Activated effector memory CD4-positive, alpha-beta T cell treated with anti-CD3 and anti-CD28 coated beads, Interleukin-2, amount 50 U/mL, for 16 hours (primary cell): ENCODE measurements at places on chromosomes 4 and X.

DNA sequence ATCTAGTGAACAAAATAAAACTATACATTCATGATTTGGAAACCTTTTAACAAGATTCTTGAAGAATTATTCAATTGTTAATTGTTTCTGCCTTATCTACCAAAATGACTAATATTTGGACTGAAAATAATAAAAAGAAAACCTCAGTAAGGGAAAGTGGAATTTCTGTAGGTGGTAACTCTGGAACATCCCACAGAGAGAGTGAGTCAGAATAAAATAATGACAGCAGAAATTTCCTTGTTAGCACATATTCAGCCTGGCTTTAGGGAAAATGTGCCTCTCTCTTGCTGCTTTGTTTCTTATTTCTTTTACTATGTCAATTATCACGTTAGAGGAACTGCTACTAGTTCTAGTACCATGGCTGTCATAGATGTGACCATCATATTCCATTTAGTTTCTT, 421.5 kb upstream of the GNPDA2 start:
- DNase-seq = no peak

DNA sequence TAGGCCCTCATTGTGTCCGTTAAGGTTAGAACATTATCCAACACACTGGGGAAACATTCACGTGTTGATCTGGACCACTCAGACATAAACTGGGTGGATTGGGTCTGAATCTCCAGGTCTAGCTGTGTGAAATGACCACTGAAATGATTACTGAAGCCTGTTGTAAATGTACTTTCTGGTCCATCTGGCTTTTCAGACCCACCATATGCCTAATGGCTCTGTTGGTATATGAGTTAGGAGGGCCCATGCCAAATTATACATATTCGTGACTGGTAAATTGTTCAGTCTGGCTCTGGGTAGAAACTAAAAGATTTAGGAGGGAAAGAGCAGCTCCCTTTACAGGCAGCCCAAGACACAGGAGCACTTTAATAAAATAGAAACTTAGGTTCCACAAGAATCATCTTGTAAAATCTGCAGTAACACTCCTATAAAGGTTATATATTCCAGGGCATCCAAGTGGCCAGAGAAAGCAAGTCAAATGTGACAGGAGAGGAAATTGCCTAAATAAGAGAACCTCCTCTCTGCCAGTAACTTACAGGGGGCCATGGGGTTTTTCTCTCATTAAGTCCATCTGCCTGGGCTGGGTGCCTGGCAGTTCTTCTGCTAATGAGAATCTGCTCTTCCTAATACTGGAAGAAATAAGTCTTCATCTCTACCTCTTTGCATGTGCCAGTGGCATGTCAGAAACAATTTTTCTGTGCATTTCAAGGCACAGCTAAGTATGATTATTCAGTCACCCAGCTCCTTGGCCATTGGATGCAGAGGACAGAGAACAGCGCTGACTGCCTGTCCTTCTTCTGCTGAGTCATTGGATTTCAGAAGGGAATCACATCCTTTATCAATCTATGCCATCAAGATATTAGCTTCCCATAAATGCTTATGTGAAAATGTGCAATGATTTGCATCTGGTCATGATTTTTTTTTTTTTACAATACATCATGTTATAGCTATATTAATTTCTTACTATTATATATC, 112.6 kb downstream of the GLRA2 start:
- no peak for DNase-seq

DNA sequence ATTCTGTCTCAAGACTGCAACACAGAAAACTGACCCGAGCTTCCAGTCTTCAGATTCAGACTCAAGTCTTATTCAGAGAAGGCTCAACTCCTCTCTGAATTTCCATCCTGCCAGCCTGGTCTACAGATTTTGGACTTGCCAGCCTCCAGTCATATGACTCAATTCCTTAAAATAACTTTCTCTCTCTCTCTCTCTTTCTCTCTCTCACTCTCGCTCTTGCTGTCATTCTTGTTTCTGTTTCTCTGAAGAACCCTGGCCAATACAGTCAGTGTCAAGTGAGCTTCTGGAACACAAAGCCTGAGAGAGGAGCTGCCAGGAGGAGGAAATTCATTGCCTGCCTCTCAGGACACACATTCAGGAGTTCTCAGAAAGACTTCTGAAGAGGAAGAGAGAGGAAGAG, 154.9 kb downstream of the PARM1 start:
- no peak for DNase-seq

DNA sequence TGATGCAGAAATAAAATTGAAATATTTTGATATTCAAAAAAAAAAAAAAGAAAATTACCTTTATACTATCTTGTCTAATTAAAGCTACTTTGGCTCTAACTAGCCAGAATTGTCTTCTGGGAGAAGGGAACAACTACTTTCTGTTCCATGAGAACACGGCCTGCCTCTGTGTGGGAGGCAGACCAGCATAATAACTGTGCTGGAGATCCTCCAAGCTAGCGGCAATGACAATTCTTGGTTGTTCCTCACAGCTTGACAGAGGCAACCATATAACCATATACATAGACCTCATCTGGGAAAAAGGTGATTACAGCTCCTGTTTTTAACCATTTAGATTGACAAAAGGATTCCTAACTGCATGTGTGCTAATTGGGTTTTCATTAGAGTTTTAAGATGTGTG, 95.7 kb downstream of the RBMX2 start:
- DNase-seq = no peak

GRCh38 chr4:57442831-57443291, 332.7 kb upstream of the IGFBP7 start:
- DNase-seq = no peak

DNA sequence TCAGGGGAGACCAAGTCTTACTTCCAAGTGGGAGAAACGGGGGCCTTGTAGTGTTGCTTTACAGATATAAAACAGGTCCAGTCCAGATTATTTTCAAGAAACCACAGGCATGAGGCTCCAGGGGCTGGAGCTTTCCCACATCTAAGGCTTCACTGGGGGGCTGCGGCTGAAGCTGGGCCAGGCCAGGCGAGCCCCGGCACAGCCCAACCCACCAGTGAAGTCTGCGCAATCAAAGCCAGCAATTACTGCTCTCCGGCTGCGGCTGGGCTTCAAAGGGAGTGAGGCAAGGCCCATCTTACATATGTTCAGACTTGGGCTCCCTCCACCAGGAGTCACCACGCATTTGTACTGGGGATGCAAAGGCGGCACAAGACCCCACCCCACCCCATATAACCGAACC, 61.7 kb downstream of the HADH start:
- DNase-seq = no peak

GRCh38 chr4:71027611-71028010, 34.2 kb downstream of the DCK start:
- DNase-seq = no peak

- no peak for DNase-seq
These were observed 25.7 kb downstream of the CPEB2 start for GRCh38 chr4:15027921-15028435.

GRCh38 chr4:15884666-15885065, 53.9 kb downstream of the FGFBP1 start:
- DNase-seq = no peak

DNA sequence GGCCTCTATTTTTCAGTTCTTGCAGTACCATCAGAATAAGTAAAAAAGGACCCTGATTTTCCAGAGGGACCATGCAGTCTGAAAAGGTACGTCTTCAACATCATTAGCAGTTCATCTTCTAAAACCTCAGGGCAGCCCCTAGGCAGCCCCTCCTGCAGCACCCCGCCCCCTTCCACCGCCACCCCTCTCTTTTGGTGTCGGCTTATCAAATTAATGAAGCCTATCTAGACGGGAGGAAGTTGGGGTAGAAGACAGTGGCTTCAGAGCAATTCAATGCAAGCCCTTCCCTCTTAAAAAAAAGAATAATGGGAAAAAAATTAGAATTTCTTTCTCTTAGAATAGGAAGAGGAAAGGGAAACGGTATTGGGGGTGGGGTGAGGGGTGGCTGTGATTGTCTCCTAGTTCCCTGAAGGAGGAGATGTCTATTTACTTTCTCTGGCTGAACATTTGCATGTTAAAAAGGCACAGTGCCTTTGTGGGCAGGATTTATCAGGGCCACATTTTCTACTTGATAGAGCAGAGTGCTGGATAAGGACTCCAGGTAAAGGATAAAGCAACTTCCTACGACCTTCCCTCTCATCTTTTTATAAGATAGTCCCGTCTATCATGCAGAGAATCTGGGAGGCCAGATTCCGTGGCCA, 159.4 kb downstream of the MGST2 start:
- DNase-seq = no peak
